ENCODE measurements at places on chromosomes 4 and X.

- no peak for DNase-seq
These were observed 1.4 kb downstream of the ZFX start for GRCh38 chrX:24150898-24151297.

DNA sequence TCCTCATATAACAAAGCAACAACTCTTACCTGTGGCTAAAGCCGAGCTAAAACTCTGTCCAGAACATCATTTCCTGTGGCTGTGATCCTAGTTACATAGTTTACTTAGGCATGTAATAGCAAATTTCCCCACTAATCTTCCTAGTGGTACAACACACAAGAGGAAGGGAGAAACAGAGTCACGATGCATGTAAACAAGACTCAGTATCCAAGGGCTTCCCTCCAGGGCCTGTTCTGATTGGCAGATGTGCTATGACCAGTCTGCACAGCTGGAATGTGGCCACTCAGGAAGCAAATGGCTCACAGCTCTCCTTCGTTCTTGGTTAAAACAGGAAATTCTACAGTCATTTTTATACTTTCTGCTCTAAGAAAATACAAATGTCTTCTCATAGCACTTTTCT, 49.2 kb upstream of the PRSS48 start:
- DNase-seq = peak; percentile 91

DNA sequence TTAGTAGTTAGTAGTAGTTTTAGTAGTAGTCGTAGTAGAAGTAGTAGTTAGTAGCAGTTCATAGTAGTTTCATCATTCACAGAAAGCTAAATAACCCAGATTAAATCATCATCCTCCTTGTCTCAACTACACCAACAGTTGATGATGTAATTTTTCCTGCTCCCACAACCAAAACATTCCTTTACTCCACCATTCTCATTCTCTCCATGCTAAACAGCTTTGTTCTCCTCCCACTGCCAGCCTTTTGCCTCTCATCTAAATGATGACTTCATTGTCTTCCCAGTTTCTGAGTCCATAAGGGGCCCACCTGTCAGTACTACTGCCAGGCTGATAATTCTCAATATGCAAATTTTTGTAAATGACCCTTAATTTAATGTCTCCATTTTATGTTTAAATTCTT, 68.9 kb downstream of the ARHGAP24 start:
- DNase-seq = no peak

DNA sequence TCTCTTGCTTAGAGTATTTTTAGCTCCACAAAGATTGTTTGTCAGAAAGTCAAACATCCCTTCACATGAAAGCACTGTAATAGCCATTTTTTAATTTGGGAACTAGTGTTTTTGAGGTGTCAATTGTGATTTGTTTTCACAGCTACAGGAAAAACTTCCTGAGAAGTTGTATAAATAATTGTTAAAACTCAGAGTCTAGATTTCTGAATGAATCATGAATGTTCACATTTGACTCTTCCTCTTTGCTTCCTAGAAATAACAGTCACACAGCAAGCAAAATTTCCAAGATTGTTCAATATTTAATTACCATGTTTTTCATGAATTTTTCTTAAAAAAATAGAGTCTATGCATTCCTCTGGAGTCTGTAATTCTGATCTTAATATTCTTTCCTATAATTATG, 156.9 kb upstream of the SLC7A11 start:
- no peak for DNase-seq

- no peak for DNase-seq
These were observed 134.9 kb downstream of the SMIM20 start for GRCh38 chr4:26048950-26049349.

DNA sequence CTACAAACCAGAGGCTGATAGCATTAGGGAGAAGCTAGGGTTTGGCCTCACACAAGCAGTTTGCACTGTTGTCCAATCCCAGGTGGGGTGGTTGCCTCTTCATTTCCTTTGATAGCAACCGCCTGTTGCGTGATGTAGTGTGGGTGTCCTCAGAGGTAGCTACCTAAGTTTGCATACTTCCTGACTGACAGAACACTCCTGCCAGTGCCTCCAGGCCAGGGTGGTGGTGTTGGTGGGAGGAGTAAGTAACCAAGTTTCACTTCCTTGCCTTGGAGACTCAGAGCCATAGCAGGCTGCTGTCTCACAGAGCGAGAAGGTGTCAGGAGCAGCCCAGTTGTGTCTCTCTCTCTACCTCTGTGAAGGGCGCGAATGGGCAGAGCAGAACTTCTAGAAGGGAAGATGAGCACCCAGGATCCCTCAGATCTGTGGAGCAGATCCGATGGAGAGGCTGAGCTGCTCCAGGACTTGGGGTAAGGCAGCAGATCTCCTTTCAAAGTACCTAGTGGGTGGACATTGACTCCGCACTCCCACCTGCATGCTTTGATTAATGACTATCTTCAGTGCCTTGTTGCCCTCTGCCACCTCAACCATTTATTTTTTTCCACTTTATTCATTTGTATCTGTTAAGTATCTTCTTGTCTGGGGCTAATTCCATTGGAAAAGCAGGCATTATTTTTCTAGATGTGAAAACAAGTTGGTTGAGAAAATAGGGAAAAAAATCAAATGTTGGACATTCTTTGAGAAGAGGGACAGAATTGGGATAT, at the start of gene DAPP1:
DAPP1 (plus strand) TSS at position 283 of the 764 bp plus-strand sequence; CDS start at position 370, 87 bp downstream.
- DNase-seq = no peak

DNA sequence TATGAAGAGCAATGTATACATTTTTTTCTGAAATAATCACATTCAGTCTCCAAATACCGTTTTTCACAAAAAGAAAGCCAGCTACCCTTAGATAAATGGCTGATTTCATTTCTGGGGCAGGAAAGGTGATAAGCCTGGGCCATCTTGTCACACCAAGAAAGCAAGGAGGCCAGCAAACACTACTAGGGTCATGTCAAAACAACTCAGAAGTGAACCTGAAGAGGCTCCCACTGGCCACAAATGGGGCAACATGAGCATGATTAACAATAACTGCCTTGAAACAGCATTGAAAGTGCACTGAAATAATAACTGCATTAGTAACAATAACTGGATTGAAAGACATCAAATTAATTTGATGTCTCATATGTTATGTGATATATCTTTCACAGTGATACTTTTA, 39.3 kb downstream of the SH3KBP1 start:
- DNase-seq = no peak

DNA sequence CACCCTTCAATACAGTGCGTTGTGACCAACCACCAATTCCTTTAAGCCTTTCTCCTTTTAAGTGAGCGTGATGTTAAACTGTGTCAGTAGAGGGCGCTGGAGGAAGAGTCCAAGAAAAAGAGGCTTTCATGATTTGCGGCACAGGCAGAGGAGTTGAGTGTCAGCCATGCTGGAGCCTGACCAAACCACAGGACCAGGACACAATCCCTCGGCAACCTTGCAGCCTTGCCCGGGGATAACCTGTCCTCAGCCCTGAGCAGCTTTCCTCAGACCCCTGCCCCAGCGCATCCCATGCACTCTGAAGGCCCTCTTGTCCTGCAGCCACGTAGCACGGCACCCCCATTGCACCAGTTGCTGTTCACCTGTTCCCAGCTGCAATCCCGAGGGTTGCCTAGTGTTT, 53.5 kb upstream of the SMIM31 start:
- DNase-seq = no peak

DNA sequence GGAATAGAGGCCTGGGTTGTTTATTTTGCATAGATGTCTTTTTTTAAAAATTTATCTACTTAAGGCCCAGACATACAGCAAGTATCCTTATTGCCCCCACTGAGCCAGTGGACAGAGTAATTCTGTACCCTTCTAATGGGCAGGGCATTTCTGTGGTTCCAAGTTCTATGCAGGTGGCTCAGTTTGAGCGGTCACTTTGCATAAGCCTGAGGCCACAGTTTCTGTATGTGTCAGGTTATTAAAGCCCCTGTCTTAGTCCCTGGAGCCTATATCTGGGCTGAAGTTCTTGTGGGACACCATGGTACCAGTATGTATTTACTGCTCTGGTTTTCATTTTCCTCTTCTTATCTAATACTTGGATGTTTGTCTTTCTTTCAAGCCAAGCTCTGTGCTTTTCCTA, 168.8 kb downstream of the MID1IP1 start:
- DNase-seq = no peak
